ENCODE measurements at places on chromosomes 11 and 22.

GRCh38 chr11:8004008-8004407 lies 16.9 kb downstream of the EIF3F start:
- no peak for DNase-seq

GRCh38 chr11:25602149-25602548 lies 729.8 kb upstream of the ANO3 start:
- no peak for DNase-seq

DNA sequence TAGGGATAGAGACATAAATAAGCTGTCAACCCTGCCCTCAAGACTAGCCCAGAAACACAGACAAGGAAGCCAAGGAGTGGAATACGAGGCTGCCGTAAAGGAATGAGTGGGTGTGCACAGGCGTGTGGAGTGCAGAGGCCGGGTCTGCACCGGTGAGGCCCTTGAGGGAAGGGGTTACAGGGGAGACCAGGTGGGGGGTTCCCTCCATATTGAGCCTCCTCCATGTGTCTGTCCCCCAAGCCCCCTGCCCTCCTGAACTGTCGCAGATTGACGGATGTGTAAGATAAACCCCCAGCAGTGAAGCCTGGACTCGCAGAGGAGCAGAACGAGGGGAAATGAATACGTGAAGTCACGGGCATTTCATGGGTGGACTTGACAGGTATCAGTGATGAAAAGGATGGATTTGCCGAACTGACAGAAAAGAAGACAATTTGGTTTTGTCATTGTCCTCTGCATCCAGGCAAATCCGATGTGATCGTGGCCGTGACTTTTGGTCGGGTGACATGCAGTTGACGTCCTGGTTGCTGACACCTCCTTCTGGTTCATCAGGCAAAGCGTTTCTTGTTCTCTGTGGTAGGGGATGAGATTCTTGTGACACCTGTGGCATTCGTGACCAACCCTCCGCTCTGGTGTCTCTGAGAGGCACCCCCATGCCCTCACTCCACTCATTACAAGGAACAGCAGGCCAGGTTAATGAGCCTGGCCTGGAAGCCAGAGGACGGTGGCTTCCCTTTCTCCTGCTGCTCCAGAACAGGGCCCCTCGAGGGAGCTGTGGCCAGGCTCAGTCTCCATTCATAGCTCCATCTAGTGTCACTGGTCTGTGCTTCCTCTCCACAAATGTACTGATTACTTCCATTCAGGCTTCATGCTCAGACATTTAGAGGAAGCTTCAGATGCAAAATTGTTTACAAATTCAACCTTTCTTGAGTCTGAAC lies 223.1 kb upstream of the B3GAT1 start:
- DNase-seq, result no peak

DNA sequence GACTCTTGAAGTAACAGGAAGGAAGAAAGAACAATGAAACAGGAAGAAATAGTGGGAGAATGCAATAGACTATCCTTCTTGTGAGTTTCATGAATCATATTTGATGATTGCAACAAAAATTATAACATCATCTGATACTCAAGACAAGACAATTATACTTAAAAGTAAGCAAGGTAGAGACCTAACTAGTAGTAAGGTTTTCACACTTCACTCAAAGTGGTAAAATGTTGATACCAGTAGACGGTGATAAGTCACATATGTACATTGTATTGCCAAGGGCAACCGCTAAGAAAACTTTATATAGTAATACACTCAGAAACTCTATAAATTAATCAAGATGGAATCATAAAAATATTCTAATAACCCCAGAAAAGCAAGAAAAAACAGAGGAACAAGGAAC lies 107.8 kb downstream of the CYP2R1 start:
- no peak for DNase-seq

DNA sequence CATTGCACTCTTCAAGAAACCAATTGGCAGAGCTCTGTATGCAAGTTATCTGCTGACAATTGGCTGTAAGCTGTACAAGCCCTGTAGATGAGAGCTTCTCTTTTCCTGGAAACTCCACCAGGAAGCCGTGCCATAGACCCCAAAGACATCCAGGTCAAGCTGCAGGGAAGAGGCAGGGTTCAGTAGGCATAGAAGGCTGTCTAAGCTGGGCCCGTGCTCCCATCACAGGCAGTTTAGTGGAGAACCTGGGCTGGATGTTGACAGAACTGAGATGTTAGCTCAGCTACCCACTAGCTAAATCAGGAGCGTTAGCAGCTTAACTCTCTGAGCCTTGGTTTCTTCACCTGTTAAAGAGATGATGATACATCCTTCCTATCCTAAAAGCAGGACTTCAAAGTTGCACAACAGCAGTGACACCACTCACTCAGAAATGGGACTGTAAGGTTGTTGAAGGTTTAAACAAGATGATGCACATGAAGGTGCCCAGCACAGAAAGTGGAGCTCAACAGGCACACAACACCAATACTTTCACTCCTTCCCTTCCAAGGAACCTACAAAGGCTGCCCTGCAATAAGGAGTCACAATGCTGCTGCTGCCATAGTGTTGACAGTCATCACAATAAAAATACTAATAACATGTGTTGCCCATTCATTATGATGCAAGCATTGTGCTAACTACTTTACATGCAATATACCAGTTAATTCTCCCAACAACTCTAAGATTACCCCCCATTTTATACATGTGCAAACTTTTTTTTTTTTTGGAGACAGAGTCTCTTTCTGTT lies 115.4 kb downstream of the ZBTB16 start:
- no peak for DNase-seq

GRCh38 chr22:41289671-41290070 lies 3.7 kb upstream of the RANGAP1 start:
- no peak for DNase-seq

- DNase-seq, result no peak
These were observed 30.0 kb downstream of the MOV10L1 start for GRCh38 chr22:50119768-50120251.

DNA sequence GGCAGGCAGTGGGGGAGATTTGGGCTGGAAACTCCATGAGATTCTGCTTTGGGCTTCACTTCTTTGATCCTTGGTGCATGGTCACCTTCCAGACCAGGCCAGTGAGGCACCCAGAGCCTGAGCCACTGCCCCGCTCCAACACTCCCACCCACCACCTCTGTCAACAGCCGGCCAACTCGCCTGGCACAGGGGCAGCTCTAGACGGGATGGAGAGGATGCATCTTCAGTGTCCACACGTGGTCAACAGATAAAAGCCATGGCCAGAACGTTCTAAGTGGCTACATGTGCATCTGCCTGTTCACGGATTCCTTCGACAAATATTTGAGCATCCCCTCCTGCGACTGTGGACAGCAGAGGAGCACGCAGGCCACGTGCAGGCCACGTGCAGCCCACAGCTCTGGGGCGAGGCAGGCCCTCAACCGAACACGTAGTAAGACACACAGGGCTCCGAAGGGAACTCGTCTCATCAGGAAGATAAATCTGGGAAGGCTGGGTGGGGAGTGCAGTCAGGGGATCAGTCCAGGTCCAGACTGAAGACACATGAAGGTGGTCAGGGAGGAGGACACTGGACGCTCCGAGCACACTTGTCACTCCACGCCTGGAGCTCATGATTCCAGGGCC lies 1.2 kb downstream of the LRRC56 start:
- no peak for DNase-seq

DNA sequence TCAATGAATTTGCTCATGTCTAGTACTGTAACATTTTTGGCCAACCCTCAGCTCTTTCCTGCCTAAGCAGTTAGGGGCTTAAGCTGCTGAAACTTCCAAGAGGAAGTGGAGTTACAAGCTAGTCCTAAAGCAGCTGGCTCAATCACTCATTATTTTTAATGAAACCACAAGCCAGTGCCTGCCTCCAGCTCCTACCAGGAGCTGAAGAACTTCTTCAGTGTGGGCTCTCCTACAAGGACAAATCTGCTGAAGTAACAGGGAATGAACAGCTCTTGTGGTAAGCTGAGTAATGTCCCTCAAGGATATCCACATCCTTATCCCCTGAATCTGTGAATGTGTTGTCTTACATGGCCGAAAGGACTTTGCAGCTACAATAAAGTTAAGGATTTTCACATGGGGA lies 112.5 kb downstream of the BBOX1 start:
- DNase-seq, result no peak

GRCh38 chr11:67032830-67033551 lies 10.1 kb downstream of the SYT12 start:
- no peak for DNase-seq

GRCh38 chr11:120332822-120333716 lies 3.1 kb upstream of the ARHGEF12 start:
- no peak for DNase-seq

DNA sequence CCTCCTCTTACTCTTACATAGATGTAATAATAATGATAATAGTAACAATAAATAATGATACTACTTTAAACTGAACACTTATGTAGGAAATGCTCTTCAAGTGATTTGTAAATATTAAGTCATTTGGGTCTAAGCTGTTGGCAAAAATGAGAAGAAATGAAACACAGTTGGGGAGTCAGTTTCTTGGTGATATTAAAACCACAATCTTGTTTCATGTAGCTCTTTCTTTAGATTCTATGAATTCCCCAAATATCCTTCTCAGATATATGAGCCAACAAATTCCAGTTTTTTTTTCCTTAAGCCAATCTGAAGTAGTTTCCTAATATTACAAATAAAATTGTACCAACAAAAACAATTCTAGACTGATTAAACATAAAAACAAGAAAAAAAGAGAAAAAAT lies 1115.6 kb upstream of the CNTN5 start:
- DNase-seq, result no peak

All from stimulated activated CD8-positive, alpha-beta memory T cell treated with anti-CD3 and anti-CD28 coated beads, Interleukin-2, amount 100 ng/mL, for 1 hour (primary cell).